DND-41 (cell line): ENCODE measurements at places on chromosomes 16 and 17.

GRCh38 chr17:48215583-48216139, 108.1 kb downstream of the SNX11 start:
- DNase-seq: no peak
- no peak overlapping the region for H3K4me3 ChIP-seq
- H3K27me3 ChIP-seq: peaks cover 63% of the 10 kb centered on the region
- H3K27ac ChIP-seq: no peak overlapping the region

DNA sequence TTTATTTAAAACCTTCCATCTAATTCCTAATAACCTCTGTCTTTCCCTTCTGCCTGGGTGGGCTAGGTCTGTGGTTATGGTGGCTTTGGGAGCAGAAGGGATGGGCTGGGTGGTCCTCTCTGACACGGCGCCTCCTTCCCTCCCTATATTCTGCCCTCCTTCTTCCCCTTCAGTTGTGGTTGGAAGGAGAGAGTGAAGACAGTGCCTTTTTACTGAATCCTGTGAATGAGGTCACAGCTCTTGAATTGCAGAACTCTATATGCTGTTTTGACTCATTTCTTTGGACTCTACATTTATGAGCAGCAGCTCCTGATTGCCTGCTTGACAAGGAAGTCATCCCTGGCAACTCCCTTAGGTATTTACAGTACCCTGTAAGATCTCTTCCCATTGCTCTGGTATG, 256.0 kb upstream of the ELAC2 start:
- no peak overlapping the region for H3K4me3 ChIP-seq
- H3K27ac ChIP-seq: no peak overlapping the region
- H3K4me1 ChIP-seq: no peaks in the 10 kb centered on the region
- no peaks in the 10 kb centered on the region for H3K36me3 ChIP-seq

DNA sequence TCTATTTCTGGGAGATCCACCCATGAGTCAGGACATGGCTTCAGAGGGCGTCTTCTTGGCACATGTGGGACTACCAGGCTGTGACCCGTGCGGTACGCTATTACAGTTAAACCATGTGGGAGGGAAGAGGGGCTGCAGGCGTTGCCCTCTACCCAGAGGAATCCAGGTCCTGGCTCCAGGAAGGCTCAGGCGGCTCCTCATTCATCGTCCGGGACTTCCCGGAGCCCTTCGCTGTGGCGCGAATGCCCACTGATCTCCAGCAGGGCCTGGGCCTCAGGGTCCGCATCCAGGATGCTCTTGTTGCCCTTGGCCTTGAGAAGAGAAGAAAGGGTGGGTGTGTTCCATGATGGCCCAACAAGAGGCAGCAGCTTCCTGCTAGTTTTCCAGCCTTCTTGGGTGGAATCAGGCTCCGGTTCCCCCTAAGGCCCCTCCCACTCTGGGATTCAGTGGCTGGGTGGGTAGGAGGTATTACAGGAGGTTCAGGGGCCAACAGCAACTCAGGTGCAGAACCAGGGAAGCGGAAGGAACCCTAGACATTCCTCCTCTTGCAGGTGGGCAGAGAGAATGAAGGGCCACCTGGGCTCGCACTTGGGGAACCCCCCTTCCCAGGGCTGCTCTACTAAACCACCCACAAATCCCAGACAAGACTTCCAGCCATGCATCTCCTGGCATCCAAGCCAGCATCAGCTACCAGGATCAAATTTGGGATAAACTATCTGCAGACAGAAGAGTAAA, 24.6 kb downstream of the MEAK7 start:
- no peaks in the 10 kb centered on the region for H3K27me3 ChIP-seq
- no peaks in the 10 kb centered on the region for H3K4me1 ChIP-seq
- DNase-seq: no peak
- no peak overlapping the region for H3K27ac ChIP-seq
- no peaks in the 10 kb centered on the region for H3K36me3 ChIP-seq
- H3K4me3 ChIP-seq: no peak overlapping the region

GRCh38 chr16:80954985-80955384, 51.7 kb downstream of the CMC2 start:
- H3K27me3 ChIP-seq: no peaks in the 10 kb centered on the region
- H3K27ac ChIP-seq: no peak overlapping the region
- peak; percentile 15 for DNase-seq
- no peaks in the 10 kb centered on the region for H3K36me3 ChIP-seq

GRCh38 chr17:34614698-34615097, 35.3 kb downstream of the TMEM132E start:
- H3K4me3 ChIP-seq: no peak overlapping the region
- DNase-seq: no peak
- H3K27me3 ChIP-seq: peaks cover 25% of the 10 kb centered on the region
- H3K36me3 ChIP-seq: no peaks in the 10 kb centered on the region
- H3K4me1 ChIP-seq: no peaks in the 10 kb centered on the region

DNA sequence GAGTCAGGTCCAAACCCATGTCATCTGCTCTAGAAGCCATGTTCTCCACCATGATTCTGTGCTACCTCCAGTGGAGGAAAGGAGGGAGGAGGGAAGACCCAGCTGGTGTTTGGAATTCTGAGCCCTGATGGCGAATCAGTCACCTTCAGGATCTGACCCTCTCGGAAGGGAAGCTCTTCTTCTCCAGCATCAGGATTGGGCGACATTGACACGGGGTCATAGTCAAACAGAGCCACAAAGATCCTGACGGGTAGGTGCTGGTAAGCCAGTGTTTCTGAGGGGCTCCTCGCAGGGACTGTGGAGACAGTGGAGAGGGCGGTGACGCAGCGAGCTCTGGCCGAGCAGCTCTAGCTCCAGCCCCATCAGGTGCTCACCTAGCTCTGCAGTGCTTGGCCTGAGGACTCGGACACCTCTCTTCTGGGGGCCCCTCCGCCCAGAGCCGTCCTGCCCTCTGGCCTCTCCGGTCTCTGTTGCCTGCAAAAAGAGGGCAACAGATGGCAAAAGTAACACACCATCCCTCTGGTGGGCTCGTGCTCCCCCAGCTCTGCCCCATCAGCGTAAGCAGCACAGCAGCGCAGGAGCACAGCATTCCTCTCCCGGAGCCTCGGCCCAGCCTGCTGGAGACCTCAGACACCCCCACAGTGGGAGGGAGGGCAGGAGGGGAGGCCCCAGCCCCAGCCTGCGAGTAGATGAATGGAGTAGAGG, 21.0 kb downstream of the TSPOAP1 start:
- no peaks in the 10 kb centered on the region for H3K27me3 ChIP-seq
- no peak overlapping the region for H3K27ac ChIP-seq
- DNase-seq: no peak
- no peak overlapping the region for H3K4me3 ChIP-seq

DNA sequence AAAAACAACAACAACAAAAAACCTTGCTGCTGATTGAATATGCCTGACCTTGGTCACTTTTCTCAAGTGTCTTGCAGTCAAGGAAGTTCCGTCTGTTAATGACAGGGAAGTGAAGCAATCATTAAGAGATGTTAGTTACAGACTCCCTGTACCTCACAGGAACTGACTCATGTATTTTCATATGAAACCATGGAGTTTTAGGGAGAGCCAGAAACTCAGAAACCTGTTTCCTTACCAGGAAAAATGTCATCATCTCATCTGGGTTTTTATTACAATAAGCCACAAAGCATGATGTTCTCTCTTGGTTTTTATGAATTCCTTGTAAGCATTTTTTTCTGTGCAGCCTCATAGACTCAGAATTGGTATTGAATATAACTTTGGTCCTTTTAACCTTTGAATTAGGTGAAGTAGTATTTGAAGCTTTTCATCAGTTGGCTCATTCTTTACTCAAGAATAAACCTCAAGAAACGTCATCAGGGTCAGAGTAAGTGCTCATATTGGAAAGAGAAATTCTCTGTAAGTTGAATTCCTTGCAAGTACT, 10.3 kb downstream of the LYRM1 start:
- no peaks in the 10 kb centered on the region for H3K27me3 ChIP-seq
- no peaks in the 10 kb centered on the region for H3K4me1 ChIP-seq
- H3K36me3 ChIP-seq: peaks cover 3% of the 10 kb centered on the region; the same call in 1 of the 2 replicates
- H3K27ac ChIP-seq: no peak overlapping the region
- DNase-seq: no peak

DNA sequence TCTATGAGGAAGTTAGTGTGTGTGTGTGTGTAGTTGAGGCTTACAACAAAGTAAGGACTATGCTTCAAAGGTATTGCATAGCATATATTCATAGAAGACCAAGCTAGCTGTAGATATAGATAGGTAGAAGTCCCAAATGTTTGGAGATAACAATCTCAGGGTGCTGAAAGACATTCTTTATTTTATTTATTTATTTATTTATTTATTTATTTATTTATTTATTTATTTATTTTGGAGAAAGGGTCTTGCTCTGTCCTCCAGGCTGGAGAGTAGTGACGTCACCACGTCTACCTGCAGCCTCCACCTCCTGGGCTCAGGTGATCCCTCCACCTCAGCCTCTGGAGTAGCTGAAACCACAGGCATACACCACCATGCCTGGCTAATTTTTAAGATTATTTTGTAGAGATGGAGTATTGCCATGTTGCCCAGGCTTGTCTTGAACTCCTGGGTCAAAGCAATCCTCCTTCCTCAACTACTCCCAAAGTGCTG, 284.6 kb upstream of the KIF2B start:
- no peak overlapping the region for H3K27ac ChIP-seq
- no peak overlapping the region for H3K4me3 ChIP-seq
- no peak for DNase-seq
- H3K27me3 ChIP-seq: no peaks in the 10 kb centered on the region
- H3K4me1 ChIP-seq: no peaks in the 10 kb centered on the region

DNA sequence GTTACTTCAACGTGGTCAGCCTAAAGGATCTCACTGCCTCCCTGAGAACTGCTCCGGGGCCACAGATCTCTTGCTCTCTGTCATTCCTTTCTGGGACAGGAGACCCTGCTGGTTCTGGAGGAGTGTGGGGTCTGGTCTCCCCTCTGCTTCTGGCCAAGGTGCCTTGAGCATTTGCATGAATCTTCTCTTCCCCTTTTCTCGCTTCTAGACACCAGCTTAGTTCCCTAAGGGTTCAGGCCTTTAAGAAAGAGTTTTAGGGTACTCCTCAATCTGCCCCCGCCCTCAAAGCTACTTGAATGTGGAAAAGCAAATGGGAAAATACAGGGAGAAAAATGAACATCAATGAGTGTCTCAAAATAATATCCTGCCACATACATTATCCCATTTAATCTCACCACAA, 48.1 kb downstream of the WSB1 start:
- H3K27ac ChIP-seq: no peak overlapping the region
- no peaks in the 10 kb centered on the region for H3K4me1 ChIP-seq
- no peaks in the 10 kb centered on the region for H3K27me3 ChIP-seq
- H3K4me3 ChIP-seq: no peak overlapping the region
- no peak for DNase-seq
- no peaks in the 10 kb centered on the region for H3K36me3 ChIP-seq
